Activated CD4-positive, alpha-beta T cell treated with anti-CD3 and anti-CD28 coated beads for 1 hour (primary cell): ENCODE measurements at places on chromosomes 2 and 18.

GRCh38 chr2:17966798-17967197 is 88.3 kb downstream of the KCNS3 start:
- DNase-seq, result no peak

DNA sequence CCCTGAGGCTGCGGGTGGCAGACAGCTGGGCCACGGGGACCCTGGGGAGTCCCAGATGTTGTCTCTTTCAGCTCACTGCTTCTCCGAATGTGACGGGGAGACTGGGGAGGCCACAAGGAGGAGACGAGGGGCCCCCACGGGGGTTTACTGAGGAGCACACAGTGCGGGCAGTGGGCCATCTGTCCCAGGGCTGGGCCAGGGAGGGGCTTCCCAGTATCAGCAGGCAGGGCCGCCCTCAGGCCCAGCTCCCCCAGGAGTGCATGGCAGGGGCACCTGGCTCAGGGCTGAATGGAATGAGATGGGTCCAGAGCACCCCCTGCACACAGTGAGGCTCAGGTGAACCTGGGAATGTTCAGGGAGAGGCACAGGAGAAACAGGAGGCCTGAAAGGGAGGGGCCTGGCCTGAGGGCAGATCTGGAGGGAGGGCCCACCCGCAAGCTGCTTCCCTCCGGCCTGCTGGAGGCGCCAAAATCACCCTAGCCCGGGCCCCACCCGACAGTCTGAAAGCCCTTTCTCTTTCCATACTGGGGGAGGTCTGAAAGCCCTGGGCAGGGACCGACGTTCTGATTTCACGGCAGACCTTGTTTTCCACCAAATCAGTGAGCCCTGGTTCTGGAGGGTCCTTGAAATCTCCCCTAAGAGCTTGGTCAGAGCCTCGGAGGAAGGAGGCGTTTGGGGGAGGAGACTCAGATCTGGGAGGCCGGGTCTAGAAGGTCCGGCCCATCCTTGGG is 35.5 kb upstream of the PTMA start:
- no peak for DNase-seq

DNA sequence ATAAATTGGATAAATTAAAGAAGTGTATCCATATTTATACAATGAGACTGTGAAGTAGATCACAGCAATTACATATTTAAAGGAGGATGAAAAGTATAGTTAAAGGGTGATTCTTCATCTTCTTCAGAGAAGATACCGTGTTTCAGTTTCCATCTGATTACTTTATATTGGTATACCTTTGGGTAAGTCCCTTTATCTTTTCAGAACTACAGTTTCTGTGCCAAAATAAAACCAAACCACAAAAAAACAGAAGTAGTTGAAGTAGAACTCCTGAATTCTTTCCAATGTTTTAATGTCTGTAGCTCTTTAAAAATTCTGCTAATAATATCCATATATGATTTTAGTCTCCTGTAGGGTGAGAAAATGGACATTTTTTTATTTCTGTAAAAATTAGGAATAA is 231.2 kb upstream of the LINC00305 start:
- DNase-seq, result no peak

- no peak for DNase-seq
Observed at GRCh38 chr18:48934415-48934722, 16.4 kb downstream of the SMAD7 start.

GRCh38 chr2:209624192-209624938 is 147.3 kb upstream of the UNC80 start:
- DNase-seq, result no peak

DNA sequence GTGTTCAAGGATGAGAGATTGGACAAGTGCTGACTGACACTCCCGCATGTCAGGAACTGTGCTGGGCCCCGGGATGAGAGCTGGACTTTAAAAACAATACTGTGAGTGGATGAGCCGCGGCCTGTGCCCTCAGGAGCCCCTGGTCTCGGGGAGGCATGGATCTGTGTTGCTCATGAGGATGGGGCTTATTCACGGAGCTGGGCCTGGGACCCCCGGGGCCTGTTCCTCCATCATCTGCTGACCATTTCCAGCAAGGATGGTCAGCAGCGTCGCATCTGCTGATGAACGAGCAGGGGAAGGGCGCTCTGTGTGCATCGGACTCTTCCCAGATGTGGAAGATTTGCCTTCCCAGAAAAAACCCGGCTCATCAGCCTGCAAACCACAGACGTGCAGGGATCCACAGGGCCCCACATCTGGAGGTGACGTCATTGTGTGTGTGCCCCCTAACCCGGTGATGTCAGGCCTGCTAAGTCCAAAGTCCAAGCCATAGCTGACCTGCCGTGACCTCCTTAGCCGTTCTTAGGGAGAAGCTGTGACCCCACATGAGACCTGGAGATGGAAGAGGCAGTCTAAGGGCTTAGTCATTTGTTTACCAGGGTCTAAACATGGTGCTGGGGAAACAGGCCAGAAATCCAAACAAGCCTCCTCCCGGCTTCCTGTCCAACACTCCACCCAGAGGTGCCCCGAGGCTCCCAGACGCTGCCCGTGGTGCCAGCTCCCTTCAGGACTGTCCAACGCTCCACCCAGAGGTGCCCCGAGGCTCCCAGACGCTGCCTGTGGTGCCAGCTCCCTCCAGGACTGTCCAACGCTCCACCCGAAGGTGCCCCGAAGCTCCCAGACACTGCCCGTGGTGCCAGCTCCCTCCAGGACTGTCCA is 143.9 kb downstream of the PXDN start:
- no peak for DNase-seq

DNA sequence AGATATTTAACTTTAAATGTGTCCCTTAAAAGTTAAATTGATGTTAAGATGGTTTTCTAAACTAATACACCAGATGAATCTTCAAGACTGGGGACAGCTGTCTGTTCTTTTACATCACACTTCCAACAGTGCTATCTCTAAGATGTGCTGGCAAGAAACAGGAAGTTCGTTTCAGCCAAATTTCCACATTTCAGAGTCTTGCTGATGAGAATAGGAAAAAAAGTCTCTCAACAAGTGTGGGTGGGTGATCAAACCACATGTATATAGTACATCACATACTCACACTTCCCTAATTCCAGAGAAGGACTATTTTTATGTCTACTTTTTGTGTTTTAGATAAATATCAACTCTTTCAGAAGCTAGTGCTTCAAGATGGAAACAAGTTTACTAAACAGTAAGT is 1712.8 kb upstream of the TMEFF2 start:
- DNase-seq, result no peak

DNA sequence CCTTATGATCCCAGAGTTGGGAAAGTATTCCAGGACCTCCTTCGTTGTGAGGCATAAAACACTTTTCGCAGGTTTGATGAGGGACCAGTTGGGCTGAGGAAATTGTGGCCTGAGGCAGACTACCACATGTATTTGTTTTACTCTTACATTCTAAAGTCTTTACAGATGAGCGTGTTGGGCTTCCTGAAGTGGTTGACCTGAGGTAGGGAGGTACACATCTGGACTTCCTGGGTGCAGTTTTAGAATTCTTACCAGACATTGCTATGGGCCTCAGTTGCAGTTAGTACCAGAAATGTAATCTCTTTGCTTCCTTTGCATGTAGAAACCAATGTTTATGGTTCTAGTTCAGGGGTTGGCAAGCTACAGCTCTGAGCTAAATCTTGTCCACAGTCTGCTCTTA is 48.7 kb downstream of the COA5 start:
- DNase-seq, result no peak
